ENCODE measurements at places on chromosomes 5 and 9.
A peak's percentile ranks its signal among the peaks of the same experiment; 100 is the strongest.

- DNase-seq: no peak
Observed at GRCh38 chr5:80608731-80609130, 38.7 kb upstream of the ANKRD34B start.

DNA sequence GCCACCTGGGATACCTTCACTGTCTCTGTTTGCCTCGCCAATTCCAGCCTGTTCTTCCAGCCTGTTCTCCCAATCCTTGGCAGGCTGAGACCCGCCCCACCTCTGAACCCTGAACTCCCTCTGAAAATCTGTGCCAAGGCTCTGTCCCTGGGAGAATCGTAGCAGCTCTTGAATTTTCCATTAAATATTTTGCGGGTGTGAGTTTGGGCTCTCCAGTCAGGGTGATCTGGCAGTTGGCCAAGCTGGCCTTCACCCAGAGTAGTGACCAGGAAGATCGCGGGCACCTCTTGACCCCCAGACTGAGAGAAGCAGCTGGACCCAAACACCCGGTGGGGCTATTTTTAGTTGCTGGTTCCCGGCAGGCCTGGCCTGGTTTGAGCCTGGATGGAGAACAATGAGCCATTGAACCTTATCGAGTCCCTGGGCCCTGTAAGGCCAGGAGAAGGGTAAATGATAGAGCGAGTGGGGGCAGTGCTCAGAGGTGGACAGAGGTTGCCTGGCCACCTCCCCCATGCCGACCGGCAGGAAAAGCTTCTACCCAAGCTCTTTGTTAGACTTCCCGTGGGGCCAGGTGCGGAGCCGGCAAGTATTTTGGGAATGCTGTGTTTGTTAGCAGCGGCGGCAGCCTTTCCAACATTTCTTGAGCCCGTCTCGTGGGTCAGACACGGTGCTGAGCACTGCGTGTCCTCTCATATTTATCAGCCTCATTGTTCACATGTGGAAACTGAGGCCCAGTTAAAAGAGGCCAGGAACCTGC is 146.2 kb downstream of the RGS3 start:
- no peak for DNase-seq

- no peak for DNase-seq
Observed at GRCh38 chr5:151745071-151745705, 13.2 kb downstream of the ATOX1 start.

DNA sequence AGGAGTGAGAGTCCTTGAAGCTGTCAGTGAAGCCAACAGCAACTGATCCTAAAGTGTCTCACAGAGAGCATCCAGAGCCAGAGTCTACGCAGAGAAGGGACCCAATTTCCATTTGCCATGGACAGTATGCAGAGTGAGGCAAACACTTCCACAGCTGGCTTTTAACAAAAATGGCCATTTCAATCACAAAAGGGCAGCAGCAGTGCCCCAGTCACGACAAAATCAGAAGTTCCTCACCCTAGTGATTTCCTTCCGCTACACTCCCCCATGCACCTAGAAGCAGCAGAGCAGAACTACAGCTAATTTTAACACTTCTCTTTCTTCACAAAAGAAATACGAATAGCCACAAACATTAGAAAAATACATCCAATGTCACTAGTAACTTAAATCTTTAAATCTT is 27.9 kb downstream of the FBXW11 start:
- no peak for DNase-seq

- no peak for DNase-seq
Observed at GRCh38 chr5:52884453-52884852, 96.7 kb downstream of the ITGA1 start.

DNA sequence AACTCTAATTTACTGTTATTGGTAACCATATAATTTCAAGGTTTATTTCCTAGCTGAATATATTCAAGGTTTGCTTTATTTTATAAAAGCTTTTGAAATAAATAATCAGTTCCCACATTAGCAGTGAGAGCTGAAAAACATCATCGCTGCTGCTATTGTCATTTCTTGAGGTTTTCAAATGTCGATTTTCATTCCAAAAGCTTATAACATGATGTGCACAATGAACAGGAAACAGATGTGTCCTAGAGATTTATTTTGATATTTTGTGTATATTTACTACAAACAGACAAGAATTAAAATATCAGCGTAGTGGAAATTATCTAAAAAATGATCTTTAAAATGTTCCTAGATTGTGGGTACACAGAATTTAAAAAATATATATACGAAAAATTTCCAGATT is 10.5 kb upstream of the ITGA1 start:
- no peak for DNase-seq

- DNase-seq: peak; percentile 28
Observed at GRCh38 chr9:127854184-127854806, at the start of gene ENG. TSS of gene ENG (minus strand) at chr9:127854658. CDS start at chr9:127854355, 303 bp downstream.

DNA sequence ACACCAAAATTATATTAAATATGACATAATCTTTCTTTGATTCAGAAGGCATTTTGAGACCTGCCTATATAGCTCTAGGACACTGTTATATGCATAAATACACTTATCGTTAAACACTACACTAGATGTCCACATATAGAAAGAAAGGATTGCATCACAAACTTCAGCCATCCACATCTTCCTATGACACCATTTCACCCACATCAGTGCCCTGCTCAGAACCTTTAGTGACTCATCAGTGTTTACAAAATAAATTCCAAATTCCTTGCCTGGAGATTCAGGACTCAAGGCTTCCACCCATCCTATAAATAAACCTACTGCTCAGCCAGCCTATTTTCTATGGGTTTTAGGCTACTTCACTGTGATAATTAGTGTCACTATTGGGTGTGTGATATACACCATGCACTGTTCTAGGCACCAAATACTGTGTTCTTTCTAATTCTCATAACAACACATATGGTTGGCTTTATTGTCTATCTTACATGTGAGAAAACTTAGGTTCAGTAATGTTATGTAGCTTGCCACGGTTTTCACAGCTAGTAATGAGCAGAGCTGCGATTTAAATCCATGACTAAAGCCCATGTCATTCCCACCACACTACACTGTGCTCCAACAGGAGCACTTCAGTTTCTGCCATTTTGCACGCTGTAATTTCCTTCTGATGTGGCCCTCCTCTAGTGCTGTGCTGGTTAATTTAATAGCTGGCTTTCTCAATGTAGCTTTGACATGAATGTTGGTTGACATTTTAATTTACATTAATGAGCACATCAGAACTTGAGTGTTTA is 103.3 kb downstream of the SREK1 start:
- no peak for DNase-seq

DNA sequence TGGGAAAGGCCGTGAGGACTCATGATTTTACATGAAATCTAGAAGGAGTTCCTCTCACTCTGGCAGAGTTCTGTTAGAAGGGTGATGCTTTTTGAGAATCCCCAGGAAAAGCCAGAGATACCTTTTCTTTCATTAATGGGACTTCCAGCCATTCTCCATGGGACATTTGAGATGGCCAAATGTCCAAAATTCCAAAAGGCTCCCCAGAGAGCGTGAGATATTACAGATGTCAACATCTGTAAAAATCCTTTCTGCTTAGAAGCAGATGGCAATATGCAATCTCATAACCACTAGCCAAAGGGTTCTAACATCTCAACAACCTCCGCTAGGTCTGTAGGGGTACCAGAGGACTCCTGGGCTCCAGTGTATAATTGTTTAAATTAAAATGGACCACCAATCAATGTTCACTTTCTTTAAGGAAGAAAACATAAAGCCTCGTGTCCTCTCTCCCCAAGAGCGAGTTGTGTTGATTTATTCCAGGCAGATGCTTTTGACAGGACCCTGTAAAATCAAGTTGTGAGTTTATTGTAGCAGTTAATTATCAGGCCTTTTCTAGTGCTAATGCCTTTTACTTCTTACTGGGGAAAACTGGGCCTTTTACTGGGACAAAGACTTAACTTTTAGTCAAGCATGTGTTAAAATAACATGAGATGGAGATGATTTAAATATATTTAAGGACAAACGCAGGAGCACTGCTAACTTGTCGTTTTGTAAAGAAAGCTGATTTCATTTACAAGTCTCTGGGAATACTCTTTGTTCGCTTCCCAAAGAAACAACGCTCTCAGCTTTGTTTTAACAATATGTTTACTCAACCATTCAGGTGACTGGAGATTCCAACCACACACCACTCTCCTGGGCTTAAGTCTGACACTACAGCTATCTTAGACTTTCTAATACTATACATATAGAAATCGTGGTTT is 4.8 kb downstream of the GAS1 start:
- DNase-seq: no peak

DNA sequence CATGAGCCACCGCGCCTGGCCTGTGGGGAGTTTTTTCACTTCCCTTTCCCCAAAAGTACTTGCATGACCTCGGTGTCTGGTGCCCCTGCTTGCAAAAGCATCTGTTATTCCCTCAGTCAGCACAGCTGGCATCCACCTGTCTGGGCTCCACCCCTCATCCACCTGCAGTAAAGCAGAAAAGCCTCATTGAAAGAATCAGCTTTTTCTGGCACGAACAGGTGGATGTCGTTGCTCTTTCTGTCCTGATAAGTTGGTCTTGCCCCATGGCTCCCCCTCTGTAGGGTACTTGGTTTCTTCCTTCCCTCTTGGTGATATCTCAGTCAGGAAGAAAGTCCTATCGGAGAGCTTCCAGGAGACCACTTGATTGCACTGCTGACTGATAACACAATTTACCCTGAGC is 37.4 kb downstream of the WWC1 start:
- DNase-seq: peak; percentile 84

- no peak for DNase-seq
Observed at GRCh38 chr9:122226142-122226757, 2.5 kb downstream of the LHX6 start.

DNA sequence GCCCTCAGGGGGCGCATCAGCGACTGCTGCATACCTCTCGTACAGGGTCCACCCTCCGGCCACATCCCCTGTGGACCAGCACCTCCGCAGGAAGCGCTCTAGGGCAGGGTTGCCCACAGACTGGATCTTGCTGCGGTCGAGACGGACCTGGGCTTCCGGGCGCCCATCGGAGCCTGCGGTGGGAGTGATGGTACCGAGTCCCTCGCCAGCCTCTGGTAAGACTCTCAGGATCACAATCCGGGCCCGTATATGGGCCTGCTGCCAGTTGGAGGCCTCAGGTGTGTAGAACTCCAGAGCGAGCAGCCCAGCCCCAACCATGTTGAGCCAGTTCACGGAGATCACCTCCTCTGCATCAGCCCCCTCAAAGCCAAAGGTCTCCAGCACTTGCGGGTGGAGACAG is 323.0 kb downstream of the ANXA1 start:
- no peak for DNase-seq

DNA sequence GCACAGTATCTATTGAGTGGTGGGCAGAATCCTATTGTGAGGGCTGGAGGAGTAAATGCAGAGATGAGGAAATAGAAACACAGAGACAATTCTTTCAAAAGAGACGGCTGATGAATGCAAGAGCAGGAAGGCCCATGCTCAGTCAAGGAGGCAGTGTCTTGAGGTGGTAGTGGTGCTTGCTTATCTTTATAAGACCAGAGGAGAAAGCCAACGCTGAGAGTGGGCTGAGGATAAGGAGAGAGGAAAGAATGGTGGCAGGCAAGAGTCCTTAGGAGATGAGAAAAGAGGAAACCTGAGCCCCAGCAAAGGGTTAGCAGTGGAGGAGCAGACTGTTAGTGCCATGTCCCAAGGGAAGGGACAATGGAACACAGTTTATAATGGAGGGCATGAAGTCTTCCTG is 86.0 kb downstream of the SNCAIP start:
- DNase-seq: no peak

GRCh38 chr5:16995372-16995771 is 59.3 kb upstream of the MYO10 start:
- DNase-seq: no peak

GRCh38 chr9:68969538-68969937 is 44.4 kb downstream of the PRKACG start:
- peak; percentile 17 for DNase-seq

GRCh38 chr5:113219695-113220094 is 215.1 kb downstream of the TSSK1B start:
- no peak for DNase-seq

- DNase-seq: peak; percentile 22
Observed at GRCh38 chr5:53922508-53923498, 362.4 kb downstream of the NDUFS4 start.

DNA sequence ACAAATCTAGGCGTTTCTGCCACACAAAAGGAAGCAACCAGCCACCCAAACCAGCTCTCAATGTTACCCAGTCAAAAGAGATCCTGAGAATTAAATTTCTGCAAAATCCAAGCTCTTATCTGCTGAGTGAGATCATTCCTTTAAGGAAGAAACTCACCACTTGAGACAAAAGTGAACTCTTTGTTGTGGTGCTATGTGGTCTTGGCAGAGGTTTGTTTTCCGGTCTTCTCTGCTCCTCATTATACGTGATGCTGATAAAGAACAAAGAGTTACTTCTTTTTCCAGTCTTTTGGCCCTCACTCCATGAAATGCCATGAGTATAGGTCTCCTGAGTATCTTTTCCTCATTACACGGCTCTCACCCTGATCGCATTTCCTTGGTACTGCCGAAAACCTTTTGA is 82.1 kb downstream of the PRKACG start:
- DNase-seq: no peak

- DNase-seq: no peak
Observed at GRCh38 chr9:92324889-92325268, 271 bp downstream of the NOL8 start.

GRCh38 chr5:95102080-95102479 is 182.8 kb downstream of the MCTP1 start:
- peak; percentile 86 for DNase-seq

- no peak for DNase-seq
Observed at GRCh38 chr5:62555930-62556329, 22.7 kb upstream of the LRRC70 start.

DNA sequence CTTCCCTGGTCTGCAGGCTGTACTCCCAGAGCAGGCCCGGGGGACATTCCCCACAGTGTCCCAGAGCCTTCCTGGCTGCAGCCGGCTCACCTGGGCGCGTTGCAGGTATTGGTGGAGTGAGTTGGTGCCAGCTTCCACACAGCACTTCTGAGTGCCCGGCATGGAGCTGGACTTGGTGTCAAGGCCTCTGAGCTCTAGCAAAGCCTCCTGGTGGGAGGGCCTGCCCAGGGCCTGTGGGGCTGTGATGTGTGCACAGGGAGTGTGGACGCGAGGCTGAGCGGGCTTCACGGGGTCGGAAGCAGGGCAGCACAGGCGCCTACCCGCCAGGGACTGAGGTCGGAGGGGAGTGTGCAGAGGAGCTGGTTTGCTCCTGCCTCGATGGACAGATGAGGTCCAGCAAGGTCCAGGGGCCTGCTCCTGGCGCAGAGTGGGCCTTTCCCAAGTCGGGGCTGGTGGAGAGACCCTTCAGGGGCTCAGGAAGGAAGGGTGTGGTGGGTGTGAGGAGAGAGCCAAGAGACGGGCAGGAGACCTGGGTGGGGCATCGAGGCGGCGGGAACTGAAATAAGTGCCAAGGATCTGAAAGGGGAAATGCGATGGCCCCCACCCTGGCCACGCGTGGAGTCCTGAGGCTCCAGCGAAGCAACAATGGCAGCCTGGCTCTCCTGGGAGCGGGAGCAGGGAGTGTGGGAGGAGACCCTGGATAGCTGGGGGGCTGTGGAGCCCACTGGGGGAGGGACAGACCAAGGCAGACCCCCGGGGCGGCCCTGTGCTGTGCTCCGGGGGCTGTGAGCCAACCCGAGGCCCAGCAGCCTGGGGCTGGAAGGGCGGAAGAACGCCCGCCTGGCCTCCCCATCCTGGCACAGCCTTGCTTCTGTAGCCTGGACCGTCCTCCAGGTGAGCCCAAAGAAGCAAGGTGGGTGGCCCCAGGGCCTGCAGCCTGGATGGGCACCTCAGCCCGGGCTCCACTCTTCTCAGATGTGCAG is 78.4 kb downstream of the RXRA start:
- no peak for DNase-seq

- peak; percentile 78 for DNase-seq
Observed at GRCh38 chr9:125538092-125538473, 168.9 kb downstream of the MAPKAP1 start.

- no peak for DNase-seq
Observed at GRCh38 chr5:180103487-180104167, 32.1 kb upstream of the RNF130 start.
